ENCODE measurements at places on chromosomes 1 and 21.

DNA sequence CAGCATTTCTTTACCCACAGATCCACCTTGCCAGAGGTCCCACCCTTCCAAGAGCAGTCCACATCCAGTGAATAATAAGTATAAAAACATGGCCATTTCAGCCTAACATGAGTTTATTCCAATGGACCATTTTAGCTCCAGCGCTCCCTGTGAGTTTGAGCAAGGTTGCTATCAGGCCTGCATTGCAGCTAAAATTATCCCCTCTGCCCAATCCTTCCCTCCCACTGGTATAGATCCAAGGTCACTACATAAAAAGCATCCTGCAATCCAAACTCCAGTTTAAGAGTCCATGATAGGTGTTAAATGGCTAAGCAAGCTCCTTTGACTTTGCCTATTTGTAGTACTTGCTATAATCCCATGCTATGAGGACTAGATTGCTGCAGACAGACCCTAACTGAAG lies 35.6 kb downstream of the SLC5A9 start:
- no peak overlapping the region for H3K27ac ChIP-seq
- H3K4me3 ChIP-seq, result no peak overlapping the region
- H3K36me3 ChIP-seq, result no peaks in the 10 kb centered on the region
- DNase-seq, result no peak
- H3K4me1 ChIP-seq, result no peaks in the 10 kb centered on the region

GRCh38 chr1:100643471-100644196 lies 75.9 kb upstream of the VCAM1 start:
- no peaks in the 10 kb centered on the region for H3K27me3 ChIP-seq
- no peak overlapping the region for H3K4me3 ChIP-seq
- DNase-seq, result no peak
- H3K27ac ChIP-seq, result no peak overlapping the region

GRCh38 chr21:37088186-37088735 lies 15.2 kb downstream of the TTC3 start:
- peaks cover 66% of the 10 kb centered on the region for H3K36me3 ChIP-seq
- no peak for DNase-seq
- H3K4me1 ChIP-seq, result no peaks in the 10 kb centered on the region
- H3K27ac ChIP-seq, result no peak overlapping the region
- H3K4me3 ChIP-seq, result no peak overlapping the region

DNA sequence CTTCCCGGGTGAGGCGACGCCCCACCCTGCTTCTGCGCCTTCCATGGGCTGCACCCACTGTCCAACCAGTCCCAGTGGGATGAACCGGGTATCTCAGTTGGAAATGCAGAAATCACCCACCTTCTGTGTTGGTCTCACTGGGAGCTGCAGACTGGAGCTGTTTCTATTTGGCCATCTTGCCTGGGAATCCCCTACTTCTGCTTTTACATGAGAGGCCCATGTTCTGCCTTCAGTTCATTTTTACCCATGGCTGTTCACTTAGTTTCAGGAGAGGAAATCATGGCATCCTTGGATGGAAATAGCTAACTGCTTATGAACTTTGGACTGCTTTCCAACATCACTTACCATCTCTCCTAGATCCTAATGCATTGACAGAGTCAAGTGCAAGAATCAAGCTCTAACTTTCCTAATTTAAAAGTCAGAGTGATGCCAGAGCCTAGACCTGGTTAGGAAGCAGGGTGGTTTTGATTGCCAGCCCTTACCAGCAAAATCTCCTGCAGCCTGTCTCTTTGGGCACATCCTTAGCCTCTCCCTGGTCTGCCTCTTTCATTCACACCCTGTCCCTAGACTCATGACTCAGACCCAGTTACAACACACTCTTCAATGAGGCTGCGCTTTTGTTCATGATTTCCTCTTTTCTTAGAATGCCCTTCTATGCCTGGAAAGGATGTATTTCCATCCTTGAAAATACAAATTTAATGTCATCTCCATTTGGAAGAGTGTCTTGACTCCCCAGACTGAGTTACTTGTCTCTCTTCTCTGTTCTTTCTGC lies 137.2 kb downstream of the KCTD3 start:
- no peaks in the 10 kb centered on the region for H3K27me3 ChIP-seq
- H3K36me3 ChIP-seq, result no peaks in the 10 kb centered on the region
- DNase-seq, result no peak
- H3K4me3 ChIP-seq, result no peak overlapping the region
- no peak overlapping the region for H3K27ac ChIP-seq

- H3K27ac ChIP-seq, result no peak overlapping the region
- H3K36me3 ChIP-seq, result no peaks in the 10 kb centered on the region
- DNase-seq, result no peak
- H3K4me1 ChIP-seq, result no peaks in the 10 kb centered on the region
- no peaks in the 10 kb centered on the region for H3K27me3 ChIP-seq
- no peak overlapping the region for H3K4me3 ChIP-seq
These were observed 17.5 kb downstream of the B3GALT5 start for GRCh38 chr21:39630191-39630591.

DNA sequence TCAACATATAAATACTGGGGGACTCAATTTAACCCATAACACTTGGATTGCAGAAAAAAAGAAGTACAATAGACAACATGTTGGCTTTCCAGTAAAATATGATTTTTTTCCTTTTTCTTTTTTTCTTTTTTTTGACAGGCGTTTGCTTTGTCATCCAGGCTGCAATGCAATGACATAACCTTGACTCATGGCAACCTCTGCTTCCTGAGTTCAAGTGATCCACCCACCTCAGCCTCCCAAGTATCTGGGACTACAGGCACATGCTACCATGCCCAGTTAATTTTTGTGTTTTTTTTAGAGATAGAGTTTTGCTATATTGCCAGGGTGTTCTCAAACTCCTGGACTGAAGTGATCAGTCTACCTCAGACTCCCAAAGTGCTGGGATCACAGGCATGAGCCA lies 1512.0 kb upstream of the PRMT6 start:
- no peaks in the 10 kb centered on the region for H3K27me3 ChIP-seq
- no peaks in the 10 kb centered on the region for H3K4me1 ChIP-seq
- no peak for DNase-seq
- no peak overlapping the region for H3K27ac ChIP-seq

GRCh38 chr1:223878598-223879325 lies 33.0 kb upstream of the TP53BP2 start:
- no peak overlapping the region for H3K4me3 ChIP-seq
- no peak for DNase-seq
- H3K4me1 ChIP-seq, result no peaks in the 10 kb centered on the region
- H3K36me3 ChIP-seq, result no peaks in the 10 kb centered on the region
- no peaks in the 10 kb centered on the region for H3K27me3 ChIP-seq
- no peak overlapping the region for H3K27ac ChIP-seq

DNA sequence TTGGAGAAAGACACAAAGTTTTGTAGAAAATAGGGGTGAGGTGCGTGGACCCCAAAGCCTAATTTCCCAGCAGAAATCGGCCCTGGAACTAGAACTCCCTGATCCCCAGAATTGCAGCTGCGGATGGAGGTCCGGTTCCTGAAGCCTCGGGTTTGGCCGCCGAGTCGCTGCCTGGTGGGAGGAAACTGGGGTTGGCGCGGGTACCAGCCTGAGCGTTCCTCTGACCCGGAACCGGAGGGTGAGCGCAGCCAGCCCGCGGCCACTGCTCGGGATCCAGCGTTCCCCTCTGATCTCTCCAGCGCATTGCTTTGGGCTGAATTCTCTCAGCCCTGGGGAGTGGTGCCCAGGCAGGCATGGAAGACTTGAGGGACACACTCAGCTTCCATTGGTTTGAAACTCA lies 1.6 kb downstream of the ST6GALNAC5 start:
- DNase-seq, result peak; percentile 80
- peak overlapping the region; percentile 92 for H3K4me3 ChIP-seq
- peaks cover 19% of the 10 kb centered on the region for H3K27me3 ChIP-seq
- H3K27ac ChIP-seq, result no peak overlapping the region
- H3K36me3 ChIP-seq, result no peaks in the 10 kb centered on the region

GRCh38 chr1:10841118-10841517 lies 44.7 kb upstream of the CASZ1 start:
- H3K27ac ChIP-seq, result no peak overlapping the region
- no peaks in the 10 kb centered on the region for H3K4me1 ChIP-seq
- H3K4me3 ChIP-seq, result no peak overlapping the region
- H3K36me3 ChIP-seq, result no peaks in the 10 kb centered on the region

- no peak for DNase-seq
- H3K4me1 ChIP-seq, result peaks cover under 1% of the 10 kb centered on the region
- H3K27me3 ChIP-seq, result no peaks in the 10 kb centered on the region
- no peak overlapping the region for H3K4me3 ChIP-seq
- no peak overlapping the region for H3K27ac ChIP-seq
These were observed 6.3 kb upstream of the SYNJ1 start for GRCh38 chr21:32733990-32734613.
